ENCODE measurements at places on chromosomes 5 and 9. TPM values are rescaled to one million over a fixed set of nuclear protein-coding genes. Genes with fewer than 3 reads are reported as not detected.

DNA sequence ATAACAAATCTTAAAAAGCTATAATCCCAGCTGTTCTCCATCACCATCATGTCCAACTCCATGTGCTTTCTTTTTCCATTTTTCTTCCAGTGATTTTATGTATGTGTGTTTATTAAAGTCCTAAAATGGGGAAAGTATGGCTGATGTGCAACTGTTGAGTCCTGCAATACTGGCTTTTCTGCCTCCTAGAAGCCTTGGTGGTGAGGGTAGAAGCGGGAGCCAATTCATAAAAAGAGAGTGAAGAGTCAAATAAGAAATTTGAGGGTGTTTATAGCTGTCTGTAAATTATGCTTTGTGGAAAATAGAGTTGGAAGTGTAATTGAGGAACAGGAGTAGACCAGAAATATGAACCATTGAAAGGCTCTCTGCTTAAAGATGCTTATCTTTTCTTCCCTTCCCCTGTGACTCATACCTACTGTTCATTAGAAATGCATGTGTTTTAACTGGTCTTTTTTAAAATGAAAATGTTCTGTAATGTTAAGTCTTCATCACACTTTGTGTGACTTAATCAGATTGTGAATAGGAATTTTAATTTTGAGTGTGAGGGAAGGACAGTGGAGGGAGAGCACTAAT lies 80.1 kb downstream of the ZCCHC7 start:
- H3K27ac ChIP-seq = no peak overlapping the region
- no peak overlapping the region for H3K4me3 ChIP-seq
- no peaks in the 10 kb centered on the region for H3K27me3 ChIP-seq
- H3K4me1 ChIP-seq = no peaks in the 10 kb centered on the region

Gene PCDHA12
- total RNA-seq = not detected

DNA sequence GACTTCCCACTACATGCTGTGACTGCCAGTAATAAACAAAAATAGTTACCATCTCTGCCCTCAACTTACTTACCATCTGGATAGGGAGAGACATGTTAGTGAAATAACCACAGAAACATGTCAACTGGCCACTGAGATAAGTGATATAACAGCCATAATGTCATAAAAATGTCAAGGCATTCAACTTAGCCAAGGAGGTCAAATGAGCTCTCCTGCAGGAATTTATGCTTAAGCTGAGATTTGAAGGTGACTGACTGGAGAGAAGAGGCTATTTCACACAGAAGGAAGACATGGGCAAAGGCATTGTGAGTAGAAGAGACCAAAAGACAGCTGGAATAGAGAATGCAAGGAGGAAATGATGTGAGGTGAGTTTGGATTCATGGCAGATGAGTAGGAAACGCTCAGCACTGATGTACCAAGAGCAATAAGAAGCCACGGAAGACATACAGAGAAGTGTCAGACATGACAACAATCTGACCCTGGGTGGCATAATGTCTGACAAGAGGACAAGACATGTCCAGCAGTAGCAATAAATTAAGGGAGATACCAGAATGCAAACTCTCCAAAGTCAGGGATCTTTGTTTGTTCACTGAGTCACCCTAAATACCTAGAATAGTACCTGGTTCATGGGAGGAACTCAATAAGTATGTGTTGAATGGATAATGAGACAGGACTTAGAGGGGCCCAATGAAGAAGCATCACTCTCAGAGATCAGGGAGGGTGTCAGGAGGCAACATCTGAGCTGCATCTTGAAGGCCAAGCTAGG lies 318.8 kb downstream of the ACTL7B start:
- no peak overlapping the region for H3K4me3 ChIP-seq
- H3K27ac ChIP-seq = no peak overlapping the region
- no peaks in the 10 kb centered on the region for H3K27me3 ChIP-seq
- no peaks in the 10 kb centered on the region for H3K36me3 ChIP-seq
- no peak for DNase-seq
- H3K4me1 ChIP-seq = no peaks in the 10 kb centered on the region

Gene NFIB
- total RNA-seq = 2.4 TPM

DNA sequence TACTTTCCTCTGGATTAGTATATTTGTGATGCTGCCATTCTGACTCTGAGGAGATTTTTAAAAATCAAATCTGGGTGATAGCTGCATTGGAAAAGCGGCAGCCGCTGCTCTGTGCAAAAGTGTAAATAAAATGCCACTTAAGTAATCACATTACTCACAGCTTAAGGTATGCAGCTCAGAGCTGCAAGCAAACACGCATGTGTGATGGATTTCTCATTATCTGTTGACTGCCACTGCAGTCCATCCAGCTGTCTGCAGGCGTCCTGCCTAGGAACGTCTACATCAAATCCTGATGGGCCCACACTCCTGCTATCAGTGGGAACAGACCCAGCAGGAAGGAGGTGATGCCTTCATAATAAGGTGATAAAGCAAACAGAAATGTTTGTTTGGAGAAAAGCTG lies 216.9 kb downstream of the SPOCK1 start:
- H3K4me3 ChIP-seq = no peak overlapping the region
- no peak for DNase-seq
- no peak overlapping the region for H3K27ac ChIP-seq
- H3K36me3 ChIP-seq = no peaks in the 10 kb centered on the region

DNA sequence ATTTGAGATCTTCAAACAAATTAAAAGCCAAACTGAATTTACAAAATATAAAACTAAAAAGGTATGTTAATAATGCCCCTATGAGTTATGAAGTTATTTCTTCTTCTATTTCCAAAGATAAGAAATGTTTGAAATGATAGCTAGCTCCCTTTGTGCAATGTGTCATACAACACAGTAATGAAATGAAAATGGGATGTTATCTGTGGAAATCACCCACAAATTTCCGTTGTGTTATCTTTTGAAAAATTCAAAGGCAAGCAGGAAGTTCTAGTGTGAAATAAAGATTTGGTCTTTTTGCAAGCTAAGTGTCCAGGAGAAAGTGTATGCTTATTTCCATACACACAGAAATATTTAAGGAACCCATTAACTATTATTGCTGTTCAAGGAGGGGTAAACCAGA lies 375.3 kb upstream of the PRR16 start:
- no peak for DNase-seq
- H3K27me3 ChIP-seq = no peaks in the 10 kb centered on the region
- no peak overlapping the region for H3K4me3 ChIP-seq
- H3K27ac ChIP-seq = no peak overlapping the region

Gene ZNF883
- 14.2 TPM for total RNA-seq

DNA sequence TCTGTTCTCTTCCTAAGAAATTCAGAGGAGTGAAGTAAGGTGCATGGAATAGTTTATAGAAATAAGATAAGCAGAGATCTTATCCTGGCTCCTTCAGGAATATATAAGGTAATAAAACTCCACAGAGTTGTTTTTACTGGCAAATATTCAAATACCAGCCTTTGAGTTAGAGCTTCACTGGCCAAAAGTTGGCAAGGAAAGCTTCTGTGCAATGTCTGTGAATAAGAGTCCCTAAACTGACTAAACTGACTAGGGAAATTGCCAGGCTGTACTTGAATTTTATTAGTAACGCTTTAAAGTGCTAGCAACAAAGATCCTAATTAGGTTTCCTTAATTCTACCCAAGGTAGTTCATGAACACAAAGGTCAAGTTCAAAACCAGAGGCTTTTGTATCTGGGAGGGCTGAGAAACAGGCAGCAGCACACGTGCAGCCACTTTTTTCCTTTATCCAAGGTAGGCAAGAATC lies 131.1 kb upstream of the MPDZ start:
- no peak overlapping the region for H3K27ac ChIP-seq
- no peaks in the 10 kb centered on the region for H3K36me3 ChIP-seq
- no peaks in the 10 kb centered on the region for H3K4me1 ChIP-seq
- H3K27me3 ChIP-seq = no peaks in the 10 kb centered on the region
- DNase-seq = no peak
- no peak overlapping the region for H3K4me3 ChIP-seq

Gene SLC4A9
- not detected for total RNA-seq

GRCh38 chr9:124500796-124501611 lies 6.2 kb downstream of the NR5A1 start:
- no peak for DNase-seq
- no peaks in the 10 kb centered on the region for H3K27me3 ChIP-seq
- no peak overlapping the region for H3K4me3 ChIP-seq
- peaks cover 15% of the 10 kb centered on the region for H3K36me3 ChIP-seq
- peaks cover 37% of the 10 kb centered on the region for H3K4me1 ChIP-seq

Gene GABRA1
- not detected for total RNA-seq

Gene KCNV2
- not detected for total RNA-seq

GRCh38 chr9:110975278-110975677 lies 63.0 kb downstream of the LPAR1 start:
- no peak overlapping the region for H3K27ac ChIP-seq
- no peak overlapping the region for H3K4me3 ChIP-seq
- H3K4me1 ChIP-seq = 0 out of 2 replicates have a peak, but pooled peaks cover 2% of the 10 kb centered on the region

Gene SPTLC1
- 44.4 TPM for total RNA-seq

- no peak overlapping the region for H3K4me3 ChIP-seq
- no peaks in the 10 kb centered on the region for H3K36me3 ChIP-seq
- H3K27me3 ChIP-seq = peaks cover 7% of the 10 kb centered on the region
- H3K27ac ChIP-seq = no peak overlapping the region
- H3K4me1 ChIP-seq = peaks cover 4% of the 10 kb centered on the region
These were observed 6.8 kb upstream of the FEM1C start for GRCh38 chr5:115551415-115551814.

GRCh38 chr5:100424017-100424416 lies 111.2 kb upstream of the FAM174A start:
- no peaks in the 10 kb centered on the region for H3K4me1 ChIP-seq
- H3K27ac ChIP-seq = no peak overlapping the region

GRCh38 chr5:128014578-128014977 lies 69.0 kb upstream of the SLC12A2 start:
- H3K4me1 ChIP-seq = no peaks in the 10 kb centered on the region
- H3K27me3 ChIP-seq = no peaks in the 10 kb centered on the region
- DNase-seq = no peak
- H3K27ac ChIP-seq = no peak overlapping the region
- no peak overlapping the region for H3K4me3 ChIP-seq
- H3K36me3 ChIP-seq = no peaks in the 10 kb centered on the region

DNA sequence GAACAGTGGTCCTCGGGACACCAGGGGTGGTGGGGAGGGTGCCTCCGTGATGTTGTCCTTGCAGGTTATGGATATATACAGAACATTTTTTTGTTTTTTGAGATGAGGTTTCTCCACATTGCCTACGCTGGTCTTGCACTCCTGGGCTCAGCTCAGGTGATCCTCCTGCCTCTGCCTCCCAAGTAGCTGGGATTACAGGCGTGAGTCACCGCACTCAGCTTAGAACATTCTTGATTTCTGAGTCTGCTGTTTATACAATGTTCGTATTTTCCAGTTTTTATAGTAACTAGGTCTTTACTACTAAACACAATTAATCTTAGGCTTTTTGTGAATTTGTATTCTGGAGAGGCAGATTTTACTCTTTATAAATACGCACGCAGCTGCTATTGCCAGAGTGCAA lies 6.0 kb downstream of the PMPCA start:
- DNase-seq = no peak
- no peak overlapping the region for H3K4me3 ChIP-seq
- H3K27me3 ChIP-seq = no peaks in the 10 kb centered on the region

Gene PLCXD3
- total RNA-seq = not detected

DNA sequence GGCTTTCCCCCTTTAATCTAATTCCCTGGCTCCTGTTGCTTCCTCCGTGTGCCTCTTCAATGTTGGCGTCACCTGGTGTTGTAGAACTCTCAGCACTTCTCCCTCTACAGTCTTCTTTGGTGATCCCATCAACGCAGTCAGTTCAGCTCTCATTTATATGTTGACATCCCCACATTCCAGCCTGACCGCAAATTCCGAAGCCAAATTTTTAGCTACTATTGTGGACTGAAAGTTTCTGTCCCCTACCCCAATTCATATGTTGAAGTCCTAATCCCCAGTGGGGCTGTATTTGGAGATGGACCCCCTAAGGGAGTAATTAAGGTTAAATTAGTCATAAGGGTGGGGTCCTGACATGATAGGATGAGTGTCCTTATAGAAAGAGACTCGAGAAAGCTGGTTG lies 210.6 kb upstream of the ADAMTSL1 start:
- H3K36me3 ChIP-seq = no peaks in the 10 kb centered on the region
- H3K4me3 ChIP-seq = no peak overlapping the region
- H3K4me1 ChIP-seq = no peaks in the 10 kb centered on the region
- no peaks in the 10 kb centered on the region for H3K27me3 ChIP-seq
- no peak for DNase-seq
- no peak overlapping the region for H3K27ac ChIP-seq

- H3K27ac ChIP-seq = no peak overlapping the region
- H3K27me3 ChIP-seq = no peaks in the 10 kb centered on the region
- H3K4me3 ChIP-seq = no peak overlapping the region
- no peaks in the 10 kb centered on the region for H3K36me3 ChIP-seq
- no peak for DNase-seq
These were observed 241.4 kb downstream of the DRD1 start for GRCh38 chr5:175202463-175203068.

DNA sequence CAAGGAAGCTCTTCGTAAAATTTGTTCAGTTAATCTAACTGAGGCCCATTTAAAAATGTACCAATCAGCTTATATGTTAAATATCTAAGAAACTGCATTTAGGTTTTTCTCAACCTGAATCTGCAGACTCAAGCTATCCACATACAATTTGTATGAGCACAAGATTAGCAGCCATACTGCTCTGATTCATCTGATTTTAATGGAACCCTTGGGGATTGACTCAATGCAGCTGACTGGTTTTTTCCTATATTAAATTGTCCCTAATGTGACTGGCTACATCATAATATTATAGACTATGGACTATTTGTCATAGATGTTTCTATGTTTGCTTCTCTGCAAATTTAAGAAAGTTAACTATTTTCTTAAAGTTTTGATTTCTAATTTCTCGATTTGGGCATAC lies 451.0 kb upstream of the TUSC1 start:
- H3K27me3 ChIP-seq = no peaks in the 10 kb centered on the region
- no peaks in the 10 kb centered on the region for H3K36me3 ChIP-seq
- no peak overlapping the region for H3K4me3 ChIP-seq

DNA sequence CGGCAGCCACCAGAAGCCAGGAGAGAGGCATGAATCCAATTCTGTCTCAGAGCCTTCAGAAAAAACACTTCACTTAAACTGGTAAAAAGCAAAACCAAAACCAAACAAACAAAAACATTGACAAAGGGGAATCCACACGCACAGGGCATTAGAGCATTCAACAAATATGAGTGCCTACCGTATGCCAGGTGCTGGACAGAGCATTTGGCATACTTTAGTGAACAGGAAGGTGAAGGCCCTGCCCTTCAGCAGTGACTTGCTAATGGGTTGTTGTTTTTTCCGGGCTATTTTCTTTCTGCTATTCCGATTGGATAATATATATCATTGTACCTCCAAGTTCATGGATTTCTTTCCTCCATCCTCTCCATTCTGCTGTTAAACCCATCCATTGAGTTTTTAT lies 71.7 kb upstream of the RUFY1 start:
- no peak overlapping the region for H3K4me3 ChIP-seq
- H3K4me1 ChIP-seq = no peaks in the 10 kb centered on the region
- no peak for DNase-seq
- no peaks in the 10 kb centered on the region for H3K36me3 ChIP-seq
- H3K27ac ChIP-seq = no peak overlapping the region
- peaks cover 11% of the 10 kb centered on the region for H3K27me3 ChIP-seq

GRCh38 chr5:135379046-135379654 lies 19.9 kb downstream of the MACROH2A1 start:
- no peak for DNase-seq
- no peaks in the 10 kb centered on the region for H3K27me3 ChIP-seq
- H3K36me3 ChIP-seq = peaks cover 92% of the 10 kb centered on the region
- no peak overlapping the region for H3K4me3 ChIP-seq

Data from HepG2 (cell line).